Stimulated activated CD4-positive, alpha-beta T cell treated with anti-CD3 and anti-CD28 coated beads, TNF-alpha, amount 100 ng/mL, for 4 hours (primary cell): ENCODE measurements at places on chromosomes 16 and 17.

- DNase-seq = no peak
These were observed 1.3 kb downstream of the SLC43A2 start for GRCh38 chr17:1627182-1627981.

- DNase-seq = no peak
These were observed 2.0 kb downstream of the GRIN2A start for GRCh38 chr16:10180042-10180770.

DNA sequence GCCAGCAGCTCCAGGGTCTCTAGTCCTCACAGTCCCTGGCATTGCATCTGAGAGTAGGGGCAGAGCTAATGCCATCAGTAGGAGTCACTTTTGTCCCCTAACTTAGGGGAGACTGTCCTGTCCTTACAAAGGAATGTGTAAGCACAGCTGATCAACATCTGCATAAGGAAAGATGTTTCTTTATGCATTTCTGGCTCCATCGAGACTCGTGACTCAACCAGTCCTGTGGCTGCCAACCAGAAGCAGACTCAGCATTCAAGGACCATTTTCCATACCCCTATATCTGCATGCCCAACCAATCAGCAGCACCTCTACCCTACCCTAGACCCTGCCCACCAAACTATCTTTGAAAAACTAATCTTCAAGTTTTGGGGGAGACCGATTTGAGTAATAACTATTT is 8.2 kb upstream of the MPP2 start:
- no peak for DNase-seq

- no peak for DNase-seq
These were observed 2.4 kb upstream of the HNF1B start for GRCh38 chr17:37747222-37747621.

DNA sequence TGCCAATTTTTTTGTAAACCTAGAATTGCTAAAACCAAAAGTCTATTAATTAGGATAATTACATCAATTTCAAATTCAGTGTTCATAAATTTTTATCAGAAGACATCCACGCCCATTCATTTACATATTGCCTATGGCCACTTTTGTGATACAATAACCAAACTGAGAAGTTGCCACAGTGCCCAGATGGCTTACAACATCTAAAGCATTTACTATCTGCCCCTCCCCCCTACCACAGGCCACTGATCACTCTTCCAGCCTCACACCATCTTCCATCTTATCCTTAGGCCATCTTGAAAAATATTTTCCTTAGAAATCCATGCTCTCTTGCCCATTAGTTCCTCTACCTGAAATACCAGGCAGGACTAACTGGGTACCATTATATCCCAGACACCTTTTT is 6.3 kb upstream of the PRKAR1A start:
- no peak for DNase-seq

DNA sequence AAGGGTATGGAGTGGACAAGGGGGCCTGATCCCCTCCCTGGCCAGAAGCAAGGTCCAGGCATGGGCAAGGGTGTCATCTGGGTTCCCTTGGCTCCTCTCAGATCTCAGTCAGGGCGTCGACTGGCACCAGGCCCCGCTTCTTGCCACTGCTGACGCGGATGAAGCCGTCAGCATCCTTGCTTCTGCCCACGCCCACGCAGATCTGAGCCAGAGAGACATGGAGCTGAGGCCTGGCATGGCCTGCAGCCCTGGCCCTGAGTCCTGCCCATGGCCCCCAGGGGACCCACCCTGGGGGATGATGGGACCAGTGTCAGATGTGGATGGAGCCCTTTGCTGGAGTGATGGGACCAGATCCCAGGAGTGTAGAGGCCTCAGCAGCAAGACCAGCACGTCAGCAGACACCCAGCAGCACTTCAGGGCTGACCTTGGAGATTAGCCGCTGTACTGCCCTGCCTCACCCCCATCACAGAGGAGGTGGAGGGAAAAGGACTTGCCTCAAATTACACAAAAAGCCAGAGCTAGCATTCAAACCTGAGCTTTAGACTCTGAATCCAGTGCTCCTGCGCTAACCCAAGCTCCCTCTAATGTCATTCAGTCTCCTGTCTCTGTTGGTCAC is 12.2 kb downstream of the RPL19 start:
- no peak for DNase-seq

DNA sequence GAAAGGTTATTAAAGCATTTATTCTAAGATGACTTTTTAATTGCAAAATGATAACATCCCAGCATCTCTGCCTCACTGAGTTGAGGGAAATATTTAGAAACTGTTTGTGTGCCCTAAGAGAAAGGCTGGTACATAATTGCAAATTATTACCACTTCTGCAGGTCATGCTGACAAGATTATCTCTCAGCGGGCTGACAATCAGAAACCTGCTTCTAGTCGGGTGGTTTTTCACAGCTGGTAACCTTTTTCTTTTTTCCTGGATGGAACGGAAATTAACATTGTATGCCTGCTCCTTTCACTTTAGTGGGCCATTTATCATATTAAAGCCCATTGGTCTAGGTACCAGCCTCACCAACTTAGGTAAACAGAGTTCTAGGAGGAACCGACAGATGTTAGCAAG is 17.0 kb upstream of the NUDT7 start:
- no peak for DNase-seq

DNA sequence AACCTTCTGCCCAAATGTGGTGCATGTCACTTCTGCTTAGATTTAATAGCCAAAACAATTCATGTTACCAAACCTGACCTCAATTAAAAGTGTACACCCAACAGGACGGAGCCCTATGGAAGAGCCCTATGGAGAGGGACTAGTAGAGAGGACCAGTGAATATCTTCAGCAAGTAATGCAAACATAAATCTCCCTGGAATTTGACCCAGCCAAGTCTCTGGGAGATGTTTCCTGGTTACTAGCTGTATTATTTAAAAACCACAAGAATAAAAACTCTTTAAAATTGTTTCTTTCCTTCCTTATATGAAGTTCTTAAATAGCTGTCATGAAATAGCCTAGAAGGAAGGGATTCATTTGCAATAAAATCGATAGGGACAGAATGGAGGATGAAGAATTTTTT is 255.8 kb downstream of the CDH11 start:
- DNase-seq = no peak

DNA sequence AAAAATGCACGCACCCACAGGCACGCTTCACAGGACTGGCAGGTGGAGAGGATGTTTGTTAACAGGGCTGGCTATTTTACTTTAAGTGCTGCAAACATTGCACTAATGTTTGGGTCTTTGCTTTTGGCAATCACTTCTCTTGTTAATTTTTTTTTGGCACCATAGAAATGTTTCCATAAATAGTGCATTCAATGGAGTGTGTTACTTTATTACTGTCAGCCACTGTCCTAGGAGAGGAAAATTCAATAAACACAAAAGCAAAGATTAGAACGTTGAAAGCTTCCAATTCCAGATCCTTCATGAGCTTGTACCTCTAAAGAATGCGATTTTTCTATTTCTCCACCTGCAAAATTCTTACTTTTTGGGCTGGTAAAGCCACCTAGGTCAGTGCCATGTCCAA is 743.5 kb downstream of the WWOX start:
- no peak for DNase-seq

- DNase-seq = no peak
These were observed 2.8 kb downstream of the USP22 start for GRCh38 chr17:21039839-21040575.

GRCh38 chr16:67546761-67547422 is 15.4 kb upstream of the CTCF start:
- peak; percentile 47 for DNase-seq

- DNase-seq = no peak
These were observed 17.1 kb downstream of the TBX2 start for GRCh38 chr17:61416540-61417363.

DNA sequence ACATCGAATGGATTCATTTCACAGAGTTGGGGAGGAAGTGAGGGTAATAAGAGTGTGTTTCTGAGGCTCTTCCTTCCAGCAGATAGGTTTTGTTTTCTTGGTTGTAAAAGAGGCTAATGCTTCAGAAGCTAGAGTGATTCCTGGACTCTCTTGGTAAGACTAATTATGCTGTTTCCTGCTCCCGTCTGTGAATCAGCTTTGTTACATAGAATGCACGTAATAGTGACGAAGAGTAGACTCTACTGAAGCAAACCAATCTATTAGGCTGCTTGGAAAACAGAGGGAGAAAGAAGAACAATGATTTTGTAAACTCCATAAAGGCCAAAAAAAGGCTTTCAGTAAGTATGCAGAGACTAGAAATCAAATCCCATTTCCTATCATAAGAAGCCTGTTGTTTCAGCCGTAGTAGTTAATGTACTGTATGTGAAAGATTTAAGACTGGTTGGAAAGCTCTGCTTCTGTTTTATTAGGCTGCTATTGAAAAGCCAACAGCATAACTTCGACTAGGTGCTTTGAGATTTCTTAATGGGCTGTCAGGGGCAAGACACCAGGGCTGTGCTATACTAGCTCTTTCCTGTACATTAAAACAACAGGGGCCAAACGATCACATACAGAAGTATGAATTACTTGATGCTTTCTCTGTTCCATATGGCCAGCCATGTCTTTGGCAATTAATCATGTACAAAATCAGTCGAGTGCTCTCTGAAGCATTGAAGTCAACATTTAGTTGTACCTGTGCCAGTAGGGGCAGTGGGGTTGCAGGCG is 219.0 kb downstream of the FTO start:
- no peak for DNase-seq

DNA sequence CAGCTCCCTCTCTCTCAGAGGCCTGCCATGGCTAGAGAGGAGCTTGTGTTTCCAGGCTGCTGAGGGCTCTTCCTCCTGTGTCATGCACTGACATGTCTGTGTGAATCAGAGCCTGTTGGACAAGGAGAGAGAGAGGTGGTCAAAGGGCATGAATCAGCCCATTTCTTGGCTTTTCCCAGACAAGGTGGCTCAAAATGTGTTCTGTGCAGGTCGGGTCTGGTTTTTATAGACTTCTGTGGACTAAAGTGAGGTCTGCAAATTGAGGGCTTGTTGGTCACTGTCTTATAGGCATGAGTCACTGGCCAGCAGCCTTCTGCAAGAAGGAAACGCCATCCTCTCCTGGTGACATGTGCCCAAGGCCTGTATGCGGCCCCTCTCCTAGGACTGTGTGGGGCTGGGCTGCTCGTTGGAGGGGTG is 97.9 kb downstream of the FOXL1 start:
- no peak for DNase-seq

- DNase-seq = no peak
These were observed 14.7 kb downstream of the LRRC75A start for GRCh38 chr17:16477255-16477654.

- DNase-seq = no peak
These were observed 2.3 kb upstream of the HSD3B7 start for GRCh38 chr16:30982548-30983288.

DNA sequence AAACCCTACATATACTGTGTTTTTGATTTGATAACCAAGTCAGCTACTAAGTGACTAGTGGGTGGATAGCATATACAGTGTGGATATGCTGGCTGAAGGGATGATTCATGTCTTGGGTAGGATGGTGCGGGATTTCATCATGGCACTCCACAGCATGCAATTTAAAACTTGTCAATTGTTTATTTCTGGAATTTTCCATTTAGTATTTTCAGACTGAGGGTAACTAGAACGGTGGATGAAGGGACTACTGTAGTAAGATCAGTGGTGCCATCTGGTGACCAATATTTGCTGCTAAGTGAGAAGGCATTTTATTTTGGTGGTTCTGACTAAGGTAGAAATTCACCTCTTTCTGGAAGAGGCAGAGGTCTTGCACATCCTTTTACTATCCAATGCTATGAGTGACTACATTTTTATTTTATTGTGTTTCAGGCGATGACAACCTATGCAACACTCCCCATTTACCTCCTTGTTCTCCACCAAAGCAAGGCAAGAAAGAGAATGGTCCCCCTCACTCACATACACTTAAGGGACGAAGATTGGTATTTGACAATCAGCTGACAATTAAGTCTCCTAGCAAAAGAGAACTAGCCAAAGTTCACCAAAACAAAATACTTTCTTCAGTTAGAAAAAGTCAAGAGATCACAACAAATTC is 3.1 kb downstream of the CDC6 start:
- DNase-seq = no peak

DNA sequence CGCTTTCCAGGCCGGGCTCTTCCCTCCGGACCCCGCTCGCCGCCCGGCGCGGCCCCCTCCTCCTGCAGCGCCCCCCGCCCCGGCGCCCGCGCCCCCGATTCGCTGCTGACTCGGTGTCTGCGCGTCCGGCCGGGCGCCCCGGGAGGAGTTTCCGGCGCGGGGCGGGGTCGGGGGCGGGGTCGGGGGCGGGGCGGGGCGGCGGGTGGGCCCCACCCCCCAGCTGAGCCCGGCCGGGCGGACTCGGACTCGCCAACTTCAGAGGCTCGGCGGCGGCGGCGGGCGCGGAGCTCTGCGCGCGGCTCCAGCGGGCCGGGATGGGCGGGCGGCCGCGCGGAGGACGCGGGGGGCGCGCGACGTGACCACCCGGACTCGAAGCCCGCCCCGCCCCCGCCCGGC is at the start of gene METRNL:
METRNL (plus strand) TSS at position 258 of the 396 bp plus-strand sequence. CDS start 207 bp downstream, outside the sequence.
- DNase-seq = peak; percentile 44

GRCh38 chr17:21524211-21524591 is 148.0 kb downstream of the KCNJ12 start:
- no peak for DNase-seq

DNA sequence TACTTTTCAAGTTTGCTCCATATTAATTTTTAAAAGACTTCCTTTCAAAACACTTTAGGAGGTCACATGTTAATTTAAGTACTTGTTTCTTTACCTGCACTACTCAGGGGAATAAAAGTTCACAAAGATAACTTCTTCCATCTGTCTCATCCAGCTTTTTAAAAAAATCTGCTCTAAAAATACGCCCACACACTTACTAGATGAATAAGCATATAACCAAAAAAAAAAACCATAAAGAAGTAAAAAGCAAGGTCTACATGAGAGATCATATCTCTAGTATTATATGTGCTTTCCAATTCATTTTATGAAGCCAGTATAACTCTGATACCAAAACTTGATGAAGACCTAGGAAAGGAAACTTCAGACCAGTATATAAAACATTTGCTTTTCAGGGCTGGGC is 17.2 kb downstream of the SKAP1 start:
- DNase-seq = no peak

DNA sequence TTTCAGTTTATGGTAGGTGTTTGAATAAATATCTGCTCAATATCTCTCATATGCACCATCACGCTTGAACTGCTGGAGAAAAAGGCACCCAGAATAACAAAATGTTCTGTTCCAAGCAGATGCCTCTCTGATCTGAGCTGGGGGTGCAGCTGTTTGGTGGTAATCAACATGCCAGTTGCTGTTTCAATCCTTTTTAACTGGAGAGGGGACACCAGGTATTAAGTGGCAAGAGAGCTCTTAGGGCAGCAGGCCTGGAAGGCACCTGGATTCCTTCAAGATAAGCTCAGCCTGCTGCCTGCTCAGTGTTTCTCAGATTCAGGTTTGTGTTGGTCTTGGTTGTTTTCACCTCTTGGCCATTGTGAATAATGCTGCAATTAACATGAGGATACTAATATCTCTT is 27.2 kb upstream of the VAT1L start:
- DNase-seq = no peak
